ENCODE measurements at places on chromosomes 3 and 15. TPM values are rescaled to one million over a fixed set of nuclear protein-coding genes. Genes with fewer than 3 reads are reported as not detected.

ARGFX gene
- total RNA-seq, result not detected

ROPN1 gene
- total RNA-seq, result not detected

SI gene
- not detected for total RNA-seq

MB21D2 gene
- total RNA-seq, result 10.3 TPM

ZMYND10 gene
- 1.3 TPM for total RNA-seq

SNAP23 gene
- 43.9 TPM for total RNA-seq

KLF15 gene
- 3.3 TPM for total RNA-seq

CAND2 gene
- 6.6 TPM for total RNA-seq

SAMMSON gene
- total RNA-seq, result not detected

NME9 gene
- not detected for total RNA-seq

MUSTN1 gene
- not detected for total RNA-seq

GPR160 gene
- 0.15 TPM for total RNA-seq

SNTN gene
- total RNA-seq, result not detected

PPP1R14D gene
- total RNA-seq, result not detected

SERPINI2 gene
- total RNA-seq, result not detected

THAP10 gene
- 7.1 TPM for total RNA-seq

IL12A gene
- total RNA-seq, result 4.5 TPM

CFAP100 gene
- not detected for total RNA-seq

TIPARP gene
- total RNA-seq, result 14.5 TPM

CHRFAM7A gene
- not detected for total RNA-seq

SHC4 gene
- 0.67 TPM for total RNA-seq

GJD2 gene
- total RNA-seq, result not detected

KLHL24 gene
- total RNA-seq, result 16.1 TPM

DGKG gene
- total RNA-seq, result 0.50 TPM

GAP43 gene
- total RNA-seq, result 0.50 TPM

SH2D7 gene
- total RNA-seq, result not detected

NEO1 gene
- 10.0 TPM for total RNA-seq

PRC1 gene
- total RNA-seq, result 172 TPM

SLC24A5 gene
- total RNA-seq, result not detected

CD200 gene
- total RNA-seq, result 5.0 TPM

ERC2 gene
- 0.30 TPM for total RNA-seq

TTC23 gene
- total RNA-seq, result 15.8 TPM

NKTR gene
- 12.3 TPM for total RNA-seq

NANOGP8 gene
- not detected for total RNA-seq

ITIH3 gene
- not detected for total RNA-seq

DAZL gene
- total RNA-seq, result not detected

SLC51A gene
- not detected for total RNA-seq

MIX23 gene
- 33.6 TPM for total RNA-seq

EPHA6 gene
- 0.17 TPM for total RNA-seq

SLC12A1 gene
- total RNA-seq, result not detected

RBM5 gene
- total RNA-seq, result 58.2 TPM

C3orf85 gene
- total RNA-seq, result not detected

PLA2G4F gene
- total RNA-seq, result not detected

UCN2 gene
- 1.9 TPM for total RNA-seq

EIF4E3 gene
- 1.6 TPM for total RNA-seq

FOXB1 gene
- total RNA-seq, result not detected

EFCC1 gene
- not detected for total RNA-seq

EBLN2 gene
- total RNA-seq, result 0.89 TPM

LRRC2 gene
- under 0.01 TPM for total RNA-seq
